Mucosa of gallbladder (tissue), 1 donor: ENCODE measurements at places on chromosomes 6 and 20. TPM values are rescaled to one million over a fixed set of nuclear protein-coding genes. Genes with fewer than 3 reads are reported as not detected.

GRCh38 chr6:169175360-169175887 is 78.2 kb downstream of the THBS2 start:
- no peak for DNase-seq

DNA sequence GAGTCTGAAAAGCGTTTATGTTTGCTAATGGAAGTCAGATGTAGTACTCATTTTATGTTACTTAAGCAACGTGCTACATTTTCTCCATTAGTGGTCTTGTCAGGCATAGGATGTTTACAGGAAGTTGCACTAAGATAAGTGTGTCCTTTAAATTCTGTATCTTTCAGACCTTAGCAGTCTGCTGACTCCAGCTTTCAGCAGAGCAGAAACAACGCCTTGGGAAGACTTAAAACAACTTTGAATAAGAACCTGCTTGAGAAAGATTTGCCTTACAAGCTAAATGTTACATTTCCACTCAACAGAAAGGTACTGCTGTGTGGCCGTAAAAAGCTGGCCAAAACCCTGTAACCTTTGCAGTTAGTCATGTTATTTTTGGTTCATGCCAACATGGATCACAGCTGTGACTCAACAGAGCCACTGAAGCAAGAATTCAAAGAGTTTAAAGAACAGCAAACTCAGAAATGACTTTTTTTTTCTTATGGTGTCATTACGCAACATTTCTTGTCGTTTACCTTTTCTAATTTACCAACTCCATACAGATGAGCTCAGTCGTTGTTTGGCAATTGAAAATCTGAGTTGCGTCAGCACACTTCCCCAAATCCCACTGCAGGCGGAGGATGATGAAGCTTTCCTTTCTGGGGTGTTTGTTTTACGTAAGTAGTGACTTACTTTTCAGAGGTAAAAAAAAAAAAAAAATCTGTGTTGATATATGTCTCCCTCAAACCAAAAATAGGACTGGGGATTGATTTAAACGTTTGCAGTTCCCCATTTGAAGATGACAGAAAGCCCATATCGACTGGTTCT is 27.9 kb upstream of the BMP6 start:
- peak; percentile 27 for DNase-seq

DNA sequence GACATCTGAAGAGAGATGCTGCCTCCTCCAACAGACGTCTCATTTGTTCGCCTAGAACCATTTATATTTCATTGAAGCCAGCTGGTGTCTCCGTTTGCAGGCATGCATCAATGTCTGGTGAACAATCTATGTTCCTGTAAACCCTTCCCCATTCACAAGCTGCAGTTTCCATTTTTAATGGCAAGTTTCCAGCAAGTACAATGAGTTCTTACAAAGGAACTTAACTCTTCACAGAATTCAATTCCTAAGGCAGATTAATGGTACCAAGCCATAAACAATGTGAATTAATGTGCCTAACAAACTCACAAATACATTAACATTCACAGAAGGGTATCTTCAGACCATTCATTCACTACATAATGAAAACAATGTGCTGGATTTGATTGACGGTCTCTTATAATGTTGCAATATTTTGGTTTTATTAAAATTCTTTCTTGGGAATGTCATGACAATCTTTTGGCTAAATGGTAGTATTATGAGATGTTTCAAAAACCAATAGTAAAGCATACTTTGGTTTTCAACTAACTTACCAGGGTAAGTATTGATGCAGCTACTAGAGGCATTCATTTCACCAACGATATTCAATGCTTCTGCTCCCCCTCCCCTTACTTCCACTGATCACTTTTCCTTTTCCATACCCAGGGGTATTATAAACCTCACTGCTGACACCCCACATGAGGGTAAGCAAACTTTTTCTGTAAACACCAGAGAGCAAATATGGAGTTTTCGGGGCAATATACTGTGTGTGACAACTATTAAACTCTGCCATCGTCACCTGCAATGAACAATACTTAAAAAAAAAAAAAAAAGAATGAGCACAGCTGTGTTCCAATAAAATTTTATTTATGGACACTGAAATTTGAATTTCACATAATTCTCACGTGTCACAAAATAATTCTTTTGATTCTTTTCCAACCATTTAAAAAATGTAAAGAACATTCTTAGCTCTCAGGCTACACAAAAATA is 4.2 kb downstream of the AKIRIN2 start:
- DNase-seq: no peak

DNA sequence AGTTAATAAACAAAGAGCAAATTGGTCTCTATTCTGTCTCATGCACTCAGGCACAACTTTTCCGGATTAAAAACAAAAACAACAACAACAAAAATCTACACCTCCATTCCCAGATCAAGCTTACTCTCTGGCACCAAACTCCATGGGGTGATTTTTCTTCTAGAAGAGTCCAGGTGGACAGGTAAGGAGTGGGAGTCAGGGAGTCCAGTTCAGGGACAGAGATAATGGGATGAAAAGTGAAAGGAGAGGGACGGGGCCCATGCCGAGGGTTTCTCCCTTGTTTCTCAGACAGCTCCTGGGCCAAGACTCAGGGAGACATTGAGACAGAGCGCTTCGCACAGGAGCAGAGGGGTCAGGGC is 437 bp upstream of the HLA-A start:
- no peak for DNase-seq

GRCh38 chr20:50460608-50461267 is 49.4 kb upstream of the PTPN1 start:
- DNase-seq: peak; percentile 90

DNA sequence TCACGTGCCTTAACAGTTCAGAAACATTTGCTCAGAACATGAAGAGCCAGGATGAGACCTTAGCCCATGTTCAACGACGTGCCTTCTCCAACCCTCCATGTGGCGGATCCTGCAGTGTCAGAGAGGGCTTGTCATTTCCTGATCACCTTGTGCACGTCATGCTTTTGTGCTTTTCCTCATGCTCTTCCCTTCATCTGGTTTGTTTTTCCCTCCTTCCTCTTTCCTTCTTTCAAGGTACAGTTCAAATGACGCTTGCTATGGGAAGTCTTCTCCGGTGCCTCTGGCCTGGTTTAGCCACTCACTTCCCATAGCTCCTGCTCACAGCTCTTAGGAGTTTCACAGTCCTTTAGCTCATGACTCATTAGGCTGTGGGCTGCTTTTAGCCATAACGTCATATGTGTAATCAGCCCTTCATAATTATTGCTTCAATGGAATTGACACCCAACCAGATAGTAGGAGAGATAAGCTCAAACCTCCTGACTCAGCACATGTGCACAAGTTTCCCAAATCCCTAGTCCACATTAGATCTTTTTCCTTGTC is 102.7 kb upstream of the CNKSR3 start:
- no peak for DNase-seq

GRCh38 chr6:36320475-36320874 is 16.2 kb downstream of the BNIP5 start:
- no peak for DNase-seq

DNA sequence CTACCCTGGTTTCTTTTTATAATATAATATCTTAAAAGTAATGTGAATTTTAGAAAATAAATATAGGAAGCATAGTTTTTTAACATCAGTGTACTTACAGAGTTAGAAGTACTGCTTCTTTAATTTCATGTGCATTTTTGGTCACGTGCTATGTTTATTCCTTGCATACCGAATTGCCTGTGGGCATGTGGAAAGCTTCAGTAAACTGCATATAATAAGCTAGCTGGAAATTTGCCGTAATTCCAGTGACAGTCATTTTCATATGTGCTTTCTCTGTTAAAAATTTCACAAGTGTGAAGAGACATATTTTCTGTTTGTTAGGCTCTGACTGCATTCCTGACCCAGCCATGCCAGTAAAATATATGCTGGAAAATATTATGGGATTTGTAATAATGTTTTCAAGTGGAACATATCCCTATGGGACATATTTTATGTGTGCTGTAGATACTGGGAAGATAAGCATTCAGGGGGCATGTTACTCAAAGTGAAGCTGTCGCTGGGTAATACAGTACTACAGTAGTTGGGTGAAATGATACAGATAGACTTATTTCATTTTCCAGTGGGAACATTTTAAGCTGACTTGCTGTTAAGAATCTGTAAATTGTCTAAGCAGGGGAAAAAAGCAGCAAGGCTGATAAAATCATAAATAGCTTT is 616.7 kb downstream of the FRK start:
- no peak for DNase-seq

Gene MLN
- total RNA-seq: not detected

Gene PGK2
- not detected for total RNA-seq
